ENCODE measurements at places on chromosomes 1 and 21. TPM values are rescaled to one million over a fixed set of nuclear protein-coding genes. Genes with fewer than 3 reads are reported as not detected.

The OR2AK2 gene
- not detected for polyA plus RNA-seq

- no peak for DNase-seq
These were observed 49.8 kb downstream of the CDKN2C start for GRCh38 chr1:51019811-51020210.

DNA sequence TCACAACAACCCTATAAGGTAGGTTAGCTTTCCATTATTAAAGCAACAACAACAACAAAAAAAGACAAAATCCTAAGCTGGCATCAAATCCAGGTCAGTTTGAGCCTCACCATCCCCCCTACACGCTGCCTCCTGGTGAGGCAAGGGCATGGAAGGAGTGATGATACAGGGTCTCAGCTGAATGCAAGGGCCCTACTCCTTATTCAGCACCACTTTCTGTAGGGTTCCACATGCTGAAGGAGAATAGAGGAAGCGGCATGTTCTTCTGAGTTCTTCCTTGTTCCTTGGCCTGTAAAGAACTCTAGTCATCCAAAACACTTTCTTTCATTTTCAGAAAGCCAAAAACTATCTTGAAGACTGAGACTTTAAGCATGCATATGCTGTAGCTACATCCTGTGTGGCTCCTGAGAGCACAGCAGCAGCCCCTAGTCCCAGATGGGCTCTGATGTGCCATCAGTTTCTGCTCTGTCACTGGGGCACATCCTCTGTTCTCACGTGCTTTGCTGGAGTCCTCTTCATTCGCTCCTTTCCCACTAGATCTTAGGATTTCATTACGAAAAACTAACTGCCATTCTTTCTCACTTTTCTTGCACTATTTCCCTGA is 6.2 kb downstream of the ILDR2 start:
- DNase-seq, result no peak

The RABIF gene
- polyA plus RNA-seq, result 12.6 TPM

- DNase-seq, result no peak
These were observed 287.1 kb upstream of the AJAP1 start for GRCh38 chr1:4367230-4367777.
